ENCODE measurements at places on chromosomes 7 and 10.

GRCh38 chr10:73769396-73769795 is 12.5 kb upstream of the CHCHD1 start:
- DNase-seq: no peak

GRCh38 chr7:137078781-137079180 is 210.3 kb downstream of the CHRM2 start:
- DNase-seq: no peak

DNA sequence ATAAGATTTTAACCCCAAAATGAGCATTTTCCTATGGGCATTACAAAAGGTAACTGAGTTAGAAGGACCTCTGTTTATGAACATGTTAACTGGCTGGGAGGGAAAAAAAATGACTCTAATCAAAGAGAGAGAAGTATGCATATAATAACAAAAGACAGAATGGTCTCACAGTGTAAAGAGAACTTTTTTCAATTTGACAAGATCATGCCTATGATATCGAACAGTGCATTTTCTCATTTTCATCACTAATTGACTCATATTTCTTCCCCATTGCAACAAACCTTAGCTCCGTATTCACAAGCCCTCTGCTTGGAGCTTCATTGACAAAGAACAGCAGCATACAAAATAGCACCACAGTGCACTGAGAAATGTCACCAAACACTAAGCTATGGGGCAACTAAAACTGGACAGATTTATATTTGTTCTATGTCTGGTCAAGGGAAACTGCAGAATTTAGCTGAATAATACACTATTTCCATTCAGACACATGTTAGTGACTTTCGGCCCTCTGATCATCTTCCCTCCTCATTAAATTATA is 45.6 kb downstream of the SMURF1 start:
- DNase-seq: no peak

- no peak for DNase-seq
Observed at GRCh38 chr10:3503299-3503698, 281.7 kb downstream of the KLF6 start.

DNA sequence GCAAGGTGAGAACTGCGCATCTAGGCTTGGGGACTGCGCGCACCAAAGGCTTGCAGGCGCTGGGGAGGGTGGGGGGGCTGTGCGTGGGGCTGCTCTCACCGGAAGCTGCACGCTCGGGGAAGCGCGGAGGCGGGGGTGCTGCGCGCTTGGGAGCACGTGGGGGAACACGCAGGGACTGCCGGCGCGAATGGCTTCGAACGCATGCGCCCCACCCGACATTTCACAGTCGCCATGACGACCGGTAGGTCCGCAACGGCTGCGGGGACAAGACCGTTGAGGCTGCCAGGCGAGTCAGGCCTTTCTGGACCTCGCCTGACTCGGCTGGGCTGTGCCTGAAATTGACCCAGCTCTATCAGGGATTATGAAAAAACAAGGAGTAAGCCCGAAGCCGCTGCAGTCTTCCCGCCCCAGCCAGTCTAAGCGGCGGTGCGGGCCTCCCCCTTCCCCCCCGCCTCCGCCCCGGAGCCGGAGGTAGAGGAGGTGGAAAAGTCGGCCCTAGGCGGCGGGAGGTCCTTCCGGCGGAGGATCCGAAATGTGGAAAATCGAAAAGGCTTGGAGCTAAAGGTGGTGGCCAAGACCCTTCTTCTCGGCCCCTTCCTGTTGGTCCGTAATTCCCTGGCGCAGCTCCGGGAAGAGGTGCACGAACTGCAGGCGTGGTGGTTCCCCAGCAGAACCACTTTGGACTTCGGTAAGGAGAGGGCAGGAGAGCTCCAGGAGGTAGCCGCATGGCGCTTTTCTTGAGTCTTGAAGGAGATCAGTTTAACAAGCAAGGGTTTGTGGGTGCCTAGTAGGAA is 34.9 kb upstream of the STEAP1 start:
- DNase-seq: peak; percentile 7

GRCh38 chr7:96870185-96870584 is 135.2 kb upstream of the DLX6 start:
- no peak for DNase-seq

DNA sequence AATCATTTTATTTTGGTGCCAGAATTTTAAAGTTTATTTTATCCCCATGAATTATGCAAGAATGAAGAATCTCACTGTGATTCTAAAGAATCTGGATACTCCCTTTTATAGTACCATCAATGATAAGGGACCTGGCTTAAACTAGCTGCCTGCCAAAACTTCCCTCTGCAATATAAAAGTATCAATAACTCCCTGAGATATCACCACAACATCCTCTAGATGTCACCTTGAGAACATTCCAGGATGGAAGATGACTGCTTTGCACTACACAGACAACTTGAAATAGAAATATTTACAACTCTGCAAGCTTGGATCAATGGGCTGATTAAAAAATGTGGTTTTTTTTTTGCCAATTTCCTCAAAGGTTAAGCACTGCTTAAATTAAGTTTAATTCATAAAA is 142.1 kb downstream of the SLC25A13 start:
- no peak for DNase-seq

DNA sequence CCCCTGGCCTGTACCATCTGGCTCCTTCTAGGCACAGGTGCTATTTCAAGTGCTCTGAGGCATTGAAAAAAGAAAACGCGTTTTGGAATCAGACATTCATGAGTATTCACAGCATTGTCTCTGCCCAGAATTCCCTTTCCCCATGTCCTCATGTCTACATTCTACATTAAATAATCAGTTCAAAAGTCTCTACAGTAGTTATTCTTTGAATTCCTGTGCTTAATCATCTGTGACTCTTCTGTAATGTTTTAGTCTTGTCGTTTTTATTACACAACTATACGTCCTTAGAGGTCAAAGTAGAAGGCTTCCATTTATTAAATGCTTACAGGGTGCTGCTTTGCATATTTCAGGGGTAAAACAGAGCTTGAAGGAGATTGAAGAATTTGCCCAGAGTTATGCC is 95.7 kb downstream of the BICC1 start:
- no peak for DNase-seq
